Hematopoietic multipotent progenitor cell treated with erythropoietin and hydrocortisone succinate and interleukin-3 and kit ligand, for 15 days (in vitro differentiated cells): ENCODE measurements at places on chromosomes 12 and 14.

DNA sequence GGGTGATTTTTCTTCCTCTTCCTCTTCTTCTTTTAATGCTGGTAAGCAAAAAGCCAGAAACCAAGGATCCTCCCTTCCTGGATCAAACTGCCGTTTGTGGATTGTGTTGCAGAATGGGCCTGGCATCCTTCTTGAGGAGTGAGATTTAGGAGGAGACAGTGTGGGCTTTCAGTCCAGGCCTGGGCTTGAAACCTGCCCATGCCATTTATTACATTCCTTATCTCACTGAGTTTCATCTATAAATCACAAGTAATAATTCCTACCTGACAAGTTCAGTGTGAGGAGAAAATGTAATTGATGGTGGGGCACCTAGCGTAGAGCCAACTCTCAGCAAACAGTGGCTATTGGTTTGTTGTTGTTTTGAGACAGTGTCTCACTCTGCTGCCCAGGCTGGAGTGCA lies 126.4 kb downstream of the SLC35F4 start:
- no peak for DNase-seq

- no peak for DNase-seq
These were observed 219.3 kb downstream of the CRADD start for GRCh38 chr12:93896427-93896826.

- no peak for DNase-seq
These were observed 4.7 kb downstream of the RARG start for GRCh38 chr12:53227341-53227740.

- no peak for DNase-seq
These were observed 110.2 kb downstream of the NEDD1 start for GRCh38 chr12:97017213-97017612.

GRCh38 chr12:5429741-5430557 lies 2.0 kb upstream of the NTF3 start:
- DNase-seq = no peak

- DNase-seq = no peak
These were observed 226.4 kb downstream of the ANO2 start for GRCh38 chr12:5718680-5719079.

GRCh38 chr14:22849212-22849819 lies 12.9 kb downstream of the MMP14 start:
- no peak for DNase-seq

DNA sequence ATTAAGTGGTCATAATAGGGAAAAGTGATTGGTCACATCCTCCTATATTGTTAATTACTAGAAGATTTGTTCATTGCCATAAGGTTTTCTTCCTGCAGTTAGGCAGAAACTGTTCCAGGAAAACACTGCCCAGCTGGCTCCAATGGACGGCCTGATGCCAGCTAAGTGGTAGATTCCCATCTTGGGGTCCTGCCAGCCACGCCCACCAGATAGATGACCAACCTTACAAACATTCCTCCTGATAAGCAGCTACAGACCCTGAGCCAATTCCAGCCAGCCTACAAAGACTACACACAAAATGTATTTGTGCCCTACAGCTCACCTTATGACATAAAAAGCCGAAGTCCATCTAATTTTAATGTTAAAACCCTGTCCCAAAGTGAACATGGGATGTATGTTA lies 685.9 kb upstream of the USP15 start:
- DNase-seq = no peak

DNA sequence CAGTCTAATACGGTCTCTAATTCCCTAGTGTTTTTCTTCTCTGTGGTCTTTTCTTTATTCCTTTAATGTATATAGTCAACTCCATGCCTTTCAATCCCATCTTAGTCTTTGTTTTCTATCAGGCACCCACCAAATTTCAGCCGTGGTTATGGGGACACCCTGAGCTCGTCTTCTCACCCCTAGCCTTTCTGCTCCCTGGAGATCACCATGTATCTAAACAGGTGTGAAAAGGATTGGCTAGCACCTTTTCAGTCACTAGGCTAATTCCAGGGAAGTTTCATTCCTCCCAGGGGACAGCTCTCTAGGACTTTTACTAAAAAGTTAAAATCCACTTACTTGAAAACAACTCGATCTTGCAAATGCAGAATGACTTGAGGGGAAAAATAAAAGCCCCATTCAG lies 291.3 kb downstream of the ETNK1 start:
- DNase-seq = no peak
